ENCODE measurements at places on chromosomes 4 and X. TPM values are rescaled to one million over a fixed set of nuclear protein-coding genes. Genes with fewer than 3 reads are reported as not detected.

DNA sequence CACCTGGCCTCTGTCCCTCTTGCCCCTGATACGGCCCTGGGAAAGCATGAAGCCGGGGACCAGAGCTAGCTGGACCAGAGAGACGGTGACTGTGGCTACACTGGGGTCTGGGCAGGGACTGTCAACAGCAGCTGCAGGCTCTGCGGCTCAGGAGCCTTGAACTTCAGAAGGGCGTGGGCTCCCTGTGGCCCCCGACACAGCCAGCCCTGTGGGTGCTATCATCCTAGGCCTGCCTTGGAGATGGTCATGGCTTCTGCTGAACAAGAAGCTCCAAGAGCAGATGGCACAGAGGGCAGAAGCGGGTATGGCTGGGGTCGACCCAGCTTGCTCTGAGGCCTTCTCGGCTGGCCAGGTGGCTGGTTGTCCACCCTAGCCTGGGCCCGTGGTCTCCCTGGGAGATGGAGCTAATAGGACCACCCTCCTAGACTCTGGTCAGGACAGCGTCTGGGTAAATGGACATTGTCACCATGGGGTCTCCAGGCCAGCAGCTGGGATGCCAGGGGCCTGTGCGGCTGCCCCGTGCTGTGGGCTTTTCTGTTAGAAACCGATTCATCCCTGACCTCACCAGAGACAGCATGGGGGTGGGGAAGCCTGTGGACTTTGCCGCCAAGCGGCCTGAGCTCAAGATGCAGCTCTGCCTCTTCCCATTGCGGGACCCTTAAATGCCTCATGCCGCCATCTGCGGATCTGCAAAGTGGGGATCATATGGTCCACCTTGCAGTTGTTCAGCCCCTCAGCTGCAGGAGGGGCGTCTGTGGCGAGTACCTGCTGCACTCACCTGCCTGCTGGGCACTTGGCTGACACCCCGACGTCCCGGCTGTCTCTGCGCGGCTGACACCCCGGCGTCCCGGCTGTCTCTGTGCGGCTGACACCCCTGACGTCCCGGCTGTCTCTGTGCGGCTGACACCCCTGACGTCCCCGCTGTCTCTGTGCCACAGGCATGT is 21.1 kb downstream of the CPZ start:
- no peak for DNase-seq

GRCh38 chrX:137352101-137352660 is 213.7 kb upstream of the ZIC3 start:
- DNase-seq: no peak

DNA sequence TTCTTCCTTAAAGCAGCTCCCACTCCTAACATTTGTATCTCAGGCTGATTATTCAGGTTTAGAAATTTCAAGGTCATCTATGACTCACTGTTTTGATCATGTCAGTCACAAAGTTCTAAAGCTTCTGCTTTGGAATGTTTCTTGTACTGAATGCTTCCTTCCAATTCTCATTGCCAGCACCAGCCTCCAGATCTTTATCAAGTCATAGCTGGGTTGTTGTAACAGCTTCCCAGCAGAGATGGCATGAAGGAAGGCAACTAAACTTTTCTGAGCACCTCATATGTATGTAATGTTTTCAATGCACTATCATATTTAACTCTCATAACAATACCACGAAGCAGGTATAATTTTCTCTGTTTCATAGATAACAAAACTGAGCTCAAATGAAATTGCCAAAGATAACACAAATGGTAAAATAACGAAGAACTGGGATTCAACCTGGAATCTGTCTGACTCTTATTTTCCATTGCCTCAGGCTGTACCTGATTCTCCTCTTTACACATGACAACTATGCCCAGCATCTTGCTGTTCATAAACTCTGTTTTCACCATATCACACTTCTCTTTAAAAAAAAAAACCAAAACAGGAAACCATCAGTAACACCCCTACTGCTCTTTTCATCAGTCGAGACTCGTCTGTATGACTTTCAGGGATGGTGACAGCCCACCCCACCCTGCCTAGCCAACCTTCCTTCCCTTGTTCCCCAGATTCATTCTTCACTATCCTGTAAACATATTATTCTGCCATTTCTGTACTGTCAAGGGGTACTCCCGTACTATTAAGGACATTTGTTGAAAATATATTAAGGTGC is 13.4 kb downstream of the TRPC3 start:
- peak; percentile 12 for DNase-seq

GRCh38 chr4:76083386-76083988 is 9.0 kb downstream of the ART3 start:
- no peak for DNase-seq

The CACNA1F gene
- not detected for total RNA-seq

All from IMR-90 (cell line).